ENCODE measurements at places on chromosomes 7 and 10.

DNA sequence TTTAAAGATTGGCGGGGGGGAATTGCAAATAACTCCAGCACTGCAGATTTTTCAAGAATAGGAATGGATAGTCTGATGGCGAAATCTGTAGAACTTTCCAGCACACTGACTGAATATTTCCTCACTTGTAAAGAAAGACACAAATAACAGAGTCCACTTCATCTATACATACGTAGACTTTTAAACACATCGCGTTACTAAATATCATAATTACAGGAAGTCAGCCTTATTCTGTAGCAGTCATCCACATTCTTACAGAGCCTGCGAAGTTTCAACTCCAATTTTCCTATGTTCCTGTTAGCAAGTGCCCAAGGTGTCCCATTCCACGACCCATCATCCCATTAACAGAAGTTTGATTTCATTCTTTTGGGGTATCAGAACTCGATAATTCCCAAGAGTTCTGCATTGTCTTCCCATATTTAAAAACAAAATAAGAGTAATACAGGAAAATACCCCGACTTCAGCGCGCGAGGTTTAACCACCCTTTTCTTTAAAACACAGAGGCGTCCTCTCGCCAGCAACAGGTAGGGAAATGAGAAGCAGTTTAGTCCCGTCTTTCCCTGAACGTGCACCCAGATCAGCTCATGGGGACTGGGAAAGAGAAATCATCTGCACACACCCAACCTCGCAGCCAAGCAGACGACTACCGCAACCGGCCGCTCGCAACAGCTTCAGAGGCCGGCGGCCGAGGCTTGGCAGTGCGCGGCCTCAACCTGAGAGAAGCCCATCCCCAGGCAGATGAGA is 880 bp downstream of the HERC4 start:
- DNase-seq: no peak

DNA sequence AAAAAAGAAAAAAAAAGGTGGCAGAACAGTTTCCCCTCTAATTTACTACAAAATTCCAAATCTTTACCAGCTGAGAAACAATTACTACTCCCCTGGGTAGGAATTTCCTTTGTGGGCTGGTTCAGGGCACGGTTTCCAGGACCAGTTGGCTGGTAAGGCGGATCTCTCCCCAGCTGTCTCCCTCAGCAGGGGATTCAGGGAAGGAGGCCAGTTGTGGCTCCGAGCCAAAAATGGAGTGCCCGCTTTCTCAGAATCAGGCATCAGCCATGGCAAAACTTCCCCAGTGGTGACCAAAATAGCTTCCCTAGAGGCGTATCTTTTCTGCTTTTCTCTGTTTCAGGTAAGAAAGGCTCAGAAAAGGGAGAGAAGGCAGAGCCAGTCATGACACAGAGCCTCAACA is 91.2 kb downstream of the ZNF22 start:
- DNase-seq: no peak

DNA sequence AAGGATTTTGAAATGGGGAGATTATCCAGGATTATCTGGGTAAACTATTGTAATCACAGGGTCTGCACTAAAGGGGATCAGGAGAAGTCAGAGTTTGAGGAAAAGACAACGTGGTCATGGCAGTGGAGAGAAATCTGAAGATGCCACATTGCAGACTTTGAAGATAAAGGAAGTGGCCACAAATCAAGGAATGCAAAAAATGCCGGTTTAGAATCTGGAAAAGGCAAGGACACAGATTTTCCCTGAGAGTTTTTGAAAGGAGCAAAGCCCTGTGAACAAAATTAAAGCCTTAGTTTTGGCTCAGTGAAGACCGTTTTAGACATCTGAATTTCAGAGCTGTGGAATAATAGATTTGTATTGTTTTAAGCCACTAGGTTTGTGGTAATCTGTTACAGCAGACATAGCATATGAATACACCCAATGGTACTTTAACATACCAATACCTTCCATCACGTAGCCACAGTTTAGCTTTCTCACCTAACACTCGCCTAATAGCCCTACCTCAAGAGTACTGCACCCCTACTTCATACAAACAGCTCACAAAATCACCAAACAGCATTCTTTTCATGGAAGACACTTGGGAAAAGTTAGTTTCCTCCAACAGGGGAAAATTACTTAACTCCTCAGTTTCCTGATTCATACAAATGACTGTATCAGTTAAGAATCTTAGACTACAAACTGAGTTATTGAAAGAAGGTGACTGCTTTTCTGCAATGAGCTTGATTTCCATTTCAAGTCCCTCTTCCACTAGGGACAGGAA is 446.5 kb downstream of the INHBA start:
- DNase-seq: no peak

- no peak for DNase-seq
Measured at GRCh38 chr7:157877298-157878090, 540.7 kb downstream of the DNAJB6 start.

DNA sequence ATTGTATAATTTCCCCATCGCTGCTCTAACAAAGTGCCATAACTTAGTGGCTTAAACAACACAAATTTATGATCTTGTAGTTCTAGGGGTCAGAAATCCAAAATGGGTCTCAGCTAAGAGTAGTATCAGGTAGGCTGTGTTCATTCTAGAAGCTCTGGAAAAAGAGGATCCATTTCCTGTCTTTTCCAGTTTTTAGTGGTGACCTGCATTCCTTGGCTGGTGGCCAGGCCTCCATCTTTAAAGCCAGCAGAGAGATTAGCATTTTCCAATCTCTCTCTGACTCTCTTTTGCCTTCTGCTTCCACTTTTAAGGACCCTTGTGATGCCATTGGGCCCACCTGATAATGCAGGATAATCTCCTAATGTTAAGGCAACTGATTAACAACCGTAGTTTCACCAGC is 41.0 kb upstream of the C10orf120 start:
- peak; percentile 1 for DNase-seq

DNA sequence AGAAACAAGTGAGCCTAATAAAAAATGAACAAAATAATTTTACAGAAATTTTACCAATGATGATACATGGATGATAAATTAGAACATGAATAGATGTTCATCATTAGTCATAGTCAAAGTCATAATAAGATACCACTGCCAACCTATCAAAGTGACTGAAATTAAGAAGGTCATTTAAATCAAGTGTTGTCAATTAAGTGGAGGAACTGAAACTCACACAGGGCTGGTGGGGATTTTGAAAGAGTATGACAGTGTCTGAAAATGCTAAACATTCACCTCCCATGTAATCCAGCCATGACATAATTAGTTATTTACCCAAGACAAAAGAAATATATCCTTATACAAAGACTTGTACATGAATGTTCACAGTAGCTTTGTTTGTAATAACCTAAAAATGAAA is 57.1 kb upstream of the DYNC1I1 start:
- DNase-seq: no peak

- no peak for DNase-seq
Measured at GRCh38 chr10:87846023-87846422, 17.3 kb downstream of the KLLN start.

GRCh38 chr7:38675494-38676106 is 44.4 kb upstream of the AMPH start:
- DNase-seq: no peak

DNA sequence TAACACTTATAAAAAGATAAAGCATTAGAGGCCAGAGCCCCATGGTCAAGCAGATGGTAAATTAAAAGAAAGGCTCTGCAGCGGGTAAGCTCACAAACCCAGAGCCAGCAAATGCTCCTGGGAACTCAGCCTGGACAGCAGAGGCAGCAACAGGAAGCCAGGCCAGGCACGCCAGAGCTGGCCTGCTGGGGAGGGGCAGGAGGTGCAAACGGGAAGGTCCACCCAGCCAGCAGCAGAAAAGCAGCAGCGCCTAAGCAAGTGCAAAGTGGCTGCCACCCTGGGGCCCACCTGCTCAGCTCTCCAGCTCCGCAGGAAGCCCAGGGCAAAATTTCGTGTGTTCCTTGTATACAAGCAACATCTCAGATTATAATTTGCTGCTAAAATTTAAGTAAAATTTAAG is 82.7 kb upstream of the GPR22 start:
- DNase-seq: peak; percentile 7

All from COR-L47 (cell line).